COLO829 (cell line): ENCODE measurements at places on chromosomes 12 and 14.

DNA sequence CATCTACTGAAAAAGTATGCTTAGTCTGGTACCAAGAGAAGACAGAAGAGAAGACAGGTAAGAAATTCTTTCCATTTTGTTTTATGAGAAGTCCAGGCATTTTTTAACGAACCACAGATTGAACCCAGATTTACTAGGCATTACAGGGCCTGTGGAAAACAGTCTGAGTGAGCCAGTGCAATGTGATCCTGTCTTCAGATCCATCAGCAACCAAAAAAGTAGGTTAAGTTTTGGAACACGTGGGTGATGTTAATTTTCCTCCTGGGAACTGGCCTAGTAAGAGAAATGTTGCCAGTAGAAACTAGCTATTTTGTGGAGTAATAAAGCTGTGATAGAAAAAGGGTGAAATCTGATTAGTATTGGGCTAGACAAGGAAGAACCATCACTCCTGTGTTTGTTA, 440.9 kb upstream of the SEL1L start:
- no peak for DNase-seq

DNA sequence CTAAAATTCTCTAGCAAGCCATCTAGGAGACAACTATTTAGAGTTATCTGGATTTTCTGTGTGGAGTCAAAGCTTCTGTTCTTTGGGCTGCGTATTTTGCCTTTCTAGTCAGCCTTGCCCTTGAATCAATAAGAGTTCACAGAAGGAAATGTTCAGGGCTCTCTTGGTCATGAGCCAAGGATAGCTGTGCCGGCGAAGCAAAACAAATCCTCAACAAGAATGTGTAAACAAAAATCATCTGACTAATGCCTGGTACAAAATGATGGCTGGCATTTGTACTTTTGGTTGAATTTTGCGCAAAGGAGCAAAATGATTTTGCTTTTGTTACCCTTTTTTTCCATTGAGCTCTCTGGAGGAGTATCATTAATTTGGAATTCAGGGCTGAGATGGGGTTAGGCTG, 171.1 kb downstream of the DACT1 start:
- DNase-seq, result no peak

GRCh38 chr12:19140381-19141236, 11.1 kb downstream of the PLEKHA5 start:
- no peak for DNase-seq

- no peak for DNase-seq
These were observed 372.8 kb downstream of the TMEM121 start for GRCh38 chr14:105899071-105899641.

DNA sequence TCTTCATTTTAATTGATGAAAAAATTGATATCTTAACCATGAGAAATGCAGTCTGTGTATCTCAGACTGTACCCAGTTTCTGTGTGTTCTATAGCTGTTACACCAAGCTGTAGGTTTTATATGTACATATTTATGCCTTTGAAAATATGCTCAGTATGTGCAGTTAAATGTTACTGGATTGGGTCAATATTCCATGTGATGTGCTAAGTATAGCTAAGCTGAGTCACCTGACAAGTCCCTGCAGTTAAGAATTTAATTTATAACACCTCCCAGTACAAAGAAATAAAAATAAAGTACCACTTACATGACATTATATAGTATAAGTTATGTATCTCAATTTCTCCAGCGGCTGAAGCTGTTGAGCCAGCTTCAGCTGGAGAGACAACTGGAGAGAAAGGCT, 984.0 kb downstream of the GALC start:
- no peak for DNase-seq

DNA sequence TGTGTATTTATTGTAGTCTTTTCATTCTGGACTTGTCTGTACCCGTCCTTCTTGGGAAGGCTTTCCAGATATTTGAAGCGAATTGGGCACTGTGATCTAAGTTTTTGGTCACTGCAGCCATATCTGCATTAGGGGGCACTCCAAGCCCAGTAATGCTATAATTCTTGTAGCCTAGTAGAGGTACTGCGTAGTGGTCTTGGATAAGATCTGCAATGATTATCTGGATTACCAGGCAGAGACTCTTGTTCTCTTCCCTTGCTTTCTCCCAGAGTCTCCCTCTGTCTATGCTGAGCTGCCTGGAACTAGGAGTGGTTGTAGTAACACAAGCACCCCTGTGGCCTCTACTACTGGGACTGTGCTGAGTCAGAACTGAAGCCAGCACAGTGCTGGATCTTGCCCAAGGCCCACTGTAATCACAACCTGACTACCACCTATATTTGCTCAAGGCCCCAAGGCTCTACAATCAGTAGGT, 30.0 kb downstream of the SLC38A2 start:
- no peak for DNase-seq

GRCh38 chr14:30621354-30621939, 672 bp upstream of the SCFD1 start:
- DNase-seq, result no peak

DNA sequence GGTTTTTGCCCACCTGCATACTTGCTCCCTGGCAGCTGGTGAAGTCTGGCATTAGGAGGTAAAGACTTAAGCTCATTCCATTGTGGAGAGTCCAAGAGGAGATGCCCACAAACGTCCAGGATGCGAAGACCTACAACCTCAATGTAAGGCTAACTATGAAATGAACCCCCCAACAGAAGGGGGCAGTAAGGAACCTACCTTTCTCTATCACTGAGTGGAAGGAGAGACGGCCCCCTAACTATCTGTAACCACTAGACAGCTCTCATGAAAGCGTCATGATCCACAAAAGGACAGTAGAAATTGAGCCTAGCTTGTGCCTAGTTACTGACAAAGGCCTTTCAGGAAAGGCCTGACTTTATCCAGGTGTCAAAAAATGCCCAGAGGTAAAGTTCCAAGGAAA, 55.3 kb downstream of the ZFYVE21 start:
- no peak for DNase-seq

DNA sequence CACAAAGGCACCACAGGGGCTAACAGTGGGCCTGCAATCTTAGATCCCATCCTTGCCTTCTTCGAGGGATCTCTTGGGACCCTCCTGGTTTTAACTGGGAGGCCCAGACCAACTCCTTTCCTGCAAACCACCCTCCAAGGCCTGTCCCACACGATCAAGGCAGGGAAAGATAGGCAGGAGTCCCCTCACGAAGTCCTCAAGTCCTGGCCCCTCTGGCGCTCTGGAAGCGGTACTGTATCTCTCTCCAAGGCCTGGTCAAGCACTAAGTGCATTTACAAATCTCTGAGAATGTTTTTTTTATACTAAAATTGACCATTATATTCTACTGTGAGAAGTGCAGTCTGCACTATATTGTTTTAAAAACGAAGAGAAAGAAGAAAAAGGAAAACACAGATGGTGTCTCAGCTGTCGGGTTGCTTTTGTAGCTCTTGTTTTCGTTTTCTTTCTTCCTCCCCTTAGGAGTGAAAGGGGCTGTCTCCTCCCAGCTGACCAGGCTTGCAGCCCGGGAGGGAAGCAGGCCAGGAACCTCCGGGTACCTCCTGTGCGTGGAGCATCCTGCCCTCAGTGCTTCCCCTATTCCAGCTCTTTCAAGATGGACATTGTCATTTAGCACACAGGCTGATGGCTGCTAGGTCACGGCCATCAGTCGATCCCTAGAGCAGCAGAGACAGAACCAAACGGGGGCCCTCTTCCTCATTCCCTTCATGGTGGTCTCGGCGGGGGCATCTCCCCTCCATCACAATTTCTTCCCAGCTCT, 56.7 kb downstream of the FAM222A start:
- DNase-seq, result no peak

DNA sequence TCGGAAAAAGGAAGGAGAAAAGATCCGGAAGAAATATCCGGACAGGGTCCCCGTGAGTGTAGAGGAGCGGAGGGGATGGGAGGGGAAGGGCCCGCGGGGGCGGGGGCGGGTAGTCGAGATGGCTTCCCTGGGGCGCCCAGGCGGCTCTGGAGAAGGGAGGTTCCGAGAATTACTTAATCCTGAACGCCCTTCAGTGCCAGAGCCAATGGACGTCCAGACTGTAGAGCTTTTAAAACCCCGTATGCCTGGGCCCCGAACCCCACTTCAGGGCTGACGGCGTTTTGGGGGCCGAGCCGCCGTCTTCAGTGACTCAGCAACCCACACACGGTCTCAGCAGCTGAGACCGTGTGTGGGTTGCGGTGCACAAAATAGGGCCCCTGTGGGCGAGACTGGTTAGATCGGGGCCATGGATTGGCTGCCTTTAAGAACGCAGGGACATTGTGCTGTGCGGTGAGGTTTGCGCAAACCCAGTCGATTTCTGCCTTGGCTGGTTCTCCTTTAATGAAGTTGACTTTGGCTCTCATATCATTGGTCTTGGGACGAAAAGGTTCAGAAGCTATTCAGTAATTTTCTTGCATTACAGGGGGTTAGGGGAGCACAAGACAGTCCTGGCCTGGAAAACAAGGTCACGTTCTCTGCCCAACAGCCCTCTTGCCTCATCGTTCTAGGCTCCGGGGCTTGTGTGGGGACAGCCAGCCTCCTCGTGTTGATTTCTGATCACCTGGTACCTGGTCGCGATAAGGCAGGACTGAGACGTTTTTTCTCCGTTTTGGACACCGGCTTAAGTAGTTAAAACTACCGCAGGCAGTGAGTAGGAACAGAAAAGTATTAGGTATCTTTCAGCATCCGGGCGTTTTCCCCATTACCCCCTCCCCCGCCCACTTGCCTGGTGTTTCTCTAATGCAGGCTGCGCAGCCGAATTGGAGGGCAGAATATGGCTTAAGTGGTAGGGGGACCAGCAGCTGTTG, 775 bp downstream of the GABARAPL1 start:
- peak; percentile 54 for DNase-seq
